ENCODE measurements at places on chromosomes 5 and 9.
A peak's percentile ranks its signal among the peaks of the same experiment; 100 is the strongest.

- DNase-seq = no peak
Observed at GRCh38 chr5:52015760-52016159, 632.5 kb downstream of the ISL1 start.

GRCh38 chr9:91711755-91712601 is 238.1 kb downstream of the ROR2 start:
- DNase-seq = peak; percentile 29

DNA sequence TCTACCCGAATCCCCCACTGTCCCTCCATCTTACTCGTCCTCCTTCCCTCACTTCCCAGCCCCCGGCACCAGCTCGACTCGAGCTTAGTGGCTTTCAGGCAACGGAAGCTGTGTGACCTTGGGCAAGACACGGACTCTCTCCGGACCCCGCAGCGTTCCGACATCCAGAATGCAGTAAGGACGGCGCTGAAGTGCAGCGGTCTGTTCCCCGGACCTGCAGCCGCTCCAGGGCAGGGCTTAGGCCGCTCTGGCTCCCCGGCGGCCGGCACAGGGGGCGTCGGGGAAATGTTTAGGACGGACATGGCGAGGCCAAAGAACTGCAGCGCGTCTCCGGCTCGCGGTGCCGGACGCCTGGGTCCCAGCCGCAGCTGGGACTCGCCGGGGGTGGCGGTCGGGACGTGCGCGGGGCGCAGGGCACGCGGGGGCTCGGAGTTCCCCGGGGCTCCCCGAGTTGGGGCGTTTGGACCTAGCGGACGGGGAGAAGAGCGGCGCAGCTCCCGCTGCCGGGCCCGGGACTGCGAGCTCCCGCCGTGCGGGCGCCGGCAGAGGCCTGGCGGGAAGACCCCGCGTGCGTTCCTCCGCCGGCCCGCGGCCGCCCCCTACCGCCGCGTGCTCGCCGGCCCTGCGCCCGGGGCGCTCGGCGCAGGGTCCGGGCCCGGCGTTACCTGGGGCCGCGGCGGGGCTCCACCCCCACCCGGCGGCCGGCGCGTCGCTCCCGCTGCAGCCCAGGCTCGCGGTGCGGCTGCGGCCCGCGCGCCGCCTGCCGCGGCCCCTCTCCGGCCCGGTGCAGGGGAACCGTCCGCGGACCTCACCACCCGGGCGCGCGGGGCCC is 5.6 kb upstream of the RNF44 start:
- DNase-seq = no peak

DNA sequence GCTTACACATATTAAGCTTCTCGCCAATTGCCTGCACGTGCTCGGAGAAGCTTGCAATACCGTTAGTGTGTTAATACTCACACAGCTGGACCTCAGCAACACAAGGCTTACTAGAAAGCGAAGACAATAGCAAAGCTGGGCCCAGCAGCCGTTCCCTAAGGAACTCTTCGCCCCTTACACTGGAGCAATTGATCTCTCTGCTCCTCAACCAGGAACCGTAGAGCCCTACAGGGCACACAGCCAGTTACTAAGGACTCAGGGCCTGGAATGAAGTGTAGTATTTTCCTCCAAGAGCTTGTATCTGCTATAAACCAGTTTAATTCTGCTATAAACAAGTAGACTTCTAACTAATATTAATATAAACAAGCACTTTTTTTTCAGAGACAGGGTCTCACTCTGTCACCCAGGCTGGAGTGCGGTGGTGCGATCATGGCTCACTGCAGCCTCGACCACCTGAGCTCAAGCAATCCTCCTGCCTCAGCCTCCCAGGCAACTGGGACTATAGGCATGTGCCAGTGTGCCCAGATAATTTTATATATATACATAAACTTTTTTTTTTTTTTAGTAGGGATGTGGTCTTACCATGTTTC is 67.0 kb upstream of the SIMC1 start:
- no peak for DNase-seq

DNA sequence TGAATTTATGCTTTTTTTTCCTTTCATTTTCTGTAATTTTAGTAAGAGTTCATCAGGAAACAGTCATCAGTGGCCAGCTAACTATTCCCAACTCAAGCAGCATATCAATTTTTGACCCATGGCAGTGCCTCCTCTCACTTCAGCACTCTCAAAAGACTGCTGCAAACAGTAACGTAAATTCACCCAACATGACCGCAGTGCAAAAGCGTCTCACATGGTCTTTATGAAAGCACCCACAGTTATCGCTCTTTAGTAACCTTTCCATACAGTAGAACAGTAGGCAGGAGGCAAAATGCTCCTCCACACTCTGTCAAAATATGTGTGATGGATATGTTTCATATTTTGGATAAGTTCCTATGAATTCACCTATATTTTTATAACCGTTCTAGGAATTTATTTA is 48.6 kb downstream of the PARP8 start:
- DNase-seq = no peak

DNA sequence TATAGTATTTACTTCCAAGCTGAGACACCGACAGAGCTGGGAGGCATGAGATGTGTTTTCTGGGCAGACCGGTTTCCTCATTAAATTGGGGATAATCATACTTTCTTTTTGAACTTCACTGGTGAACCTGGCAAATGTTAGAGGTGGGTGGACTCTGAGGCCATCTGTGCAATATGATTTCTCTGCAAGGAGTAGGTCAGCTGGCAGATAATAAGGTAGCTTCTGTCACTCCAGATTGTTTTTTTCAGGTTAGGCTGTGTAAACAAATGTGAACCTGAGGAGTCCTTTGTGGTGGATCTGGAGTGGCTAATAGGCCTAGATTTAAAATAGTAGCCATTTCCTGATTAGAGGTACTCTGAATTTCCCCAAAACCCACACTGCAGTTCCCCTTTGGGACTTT is 75.4 kb upstream of the S1PR3 start:
- no peak for DNase-seq

DNA sequence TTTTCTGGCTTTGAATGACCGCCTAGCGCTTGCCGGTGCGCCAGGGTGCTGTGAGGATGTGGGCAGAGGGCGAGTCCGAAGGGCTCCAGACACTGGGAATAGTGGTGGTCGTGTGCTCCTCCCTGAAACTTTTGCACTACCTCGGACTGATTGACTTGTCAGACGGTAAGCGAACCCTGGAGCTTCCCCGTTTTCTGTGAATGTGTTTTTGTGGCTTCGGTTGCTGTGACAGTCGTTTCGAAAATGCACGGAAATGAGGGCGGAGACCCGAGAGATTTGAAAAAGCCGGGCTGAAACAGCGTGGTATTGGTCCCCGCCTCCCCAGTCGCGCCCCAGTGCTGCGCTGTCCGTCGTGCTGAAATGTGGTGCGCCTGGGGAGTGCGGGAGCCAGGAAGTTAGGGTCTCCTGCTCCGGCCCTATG is 102.5 kb upstream of the GABRP start:
- DNase-seq = no peak

GRCh38 chr9:95035846-95036245 is 281.7 kb downstream of the FANCC start:
- no peak for DNase-seq

GRCh38 chr5:2508514-2508913 is 243.0 kb downstream of the IRX2 start:
- no peak for DNase-seq

DNA sequence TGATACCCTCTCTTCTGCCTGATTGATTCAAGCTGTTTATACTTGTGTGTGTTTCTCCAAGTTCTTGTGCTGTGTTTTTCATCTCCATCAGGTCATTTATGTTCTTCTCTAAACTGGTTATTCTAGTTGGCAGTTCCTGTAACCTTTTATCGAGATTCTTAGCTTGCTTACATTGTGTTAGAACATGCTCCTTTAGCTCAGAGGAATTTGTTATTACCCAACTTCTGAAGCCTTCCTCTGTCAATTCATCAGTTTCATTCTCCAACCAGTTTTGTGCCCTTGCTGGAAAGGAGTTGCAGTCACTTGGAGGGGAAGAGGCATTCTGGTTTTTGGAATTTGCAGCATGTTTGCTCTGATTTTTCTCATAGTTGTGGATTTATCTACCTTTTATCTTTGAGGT is 126.2 kb upstream of the FTMT start:
- no peak for DNase-seq

- no peak for DNase-seq
Observed at GRCh38 chr9:116656501-116656971, 30.6 kb upstream of the TRIM32 start.

GRCh38 chr9:97630591-97630990 is 2.6 kb downstream of the TSTD2 start:
- no peak for DNase-seq

- peak; percentile 8 for DNase-seq
Observed at GRCh38 chr5:1255081-1255561, 29.9 kb downstream of the SLC6A18 start.

DNA sequence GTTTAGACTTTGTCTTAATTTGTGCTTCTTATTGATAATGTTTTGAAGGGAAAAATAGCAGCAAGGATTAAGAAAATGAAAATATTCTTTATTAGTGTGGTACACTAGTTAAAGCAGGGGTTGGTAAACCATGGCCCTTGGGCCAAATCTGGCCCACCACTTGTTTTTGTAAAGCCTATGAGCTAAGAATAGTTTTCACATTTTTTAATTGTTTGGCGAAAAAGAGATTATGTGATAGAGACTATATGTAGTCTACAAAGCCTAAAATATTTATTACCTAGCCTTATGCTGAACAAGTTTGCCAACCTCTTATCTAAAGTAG is 57.2 kb downstream of the KCNN2 start:
- DNase-seq = no peak

GRCh38 chr5:179732918-179733771 is 523 bp downstream of the MAML1 start:
- DNase-seq = no peak

GRCh38 chr9:115437418-115437817 is 319.5 kb upstream of the TNC start:
- no peak for DNase-seq

GRCh38 chr5:173848986-173849596 is 39.1 kb upstream of the CPEB4 start:
- DNase-seq = no peak

GRCh38 chr5:161230221-161230620 is 316.3 kb downstream of the GABRB2 start:
- no peak for DNase-seq

DNA sequence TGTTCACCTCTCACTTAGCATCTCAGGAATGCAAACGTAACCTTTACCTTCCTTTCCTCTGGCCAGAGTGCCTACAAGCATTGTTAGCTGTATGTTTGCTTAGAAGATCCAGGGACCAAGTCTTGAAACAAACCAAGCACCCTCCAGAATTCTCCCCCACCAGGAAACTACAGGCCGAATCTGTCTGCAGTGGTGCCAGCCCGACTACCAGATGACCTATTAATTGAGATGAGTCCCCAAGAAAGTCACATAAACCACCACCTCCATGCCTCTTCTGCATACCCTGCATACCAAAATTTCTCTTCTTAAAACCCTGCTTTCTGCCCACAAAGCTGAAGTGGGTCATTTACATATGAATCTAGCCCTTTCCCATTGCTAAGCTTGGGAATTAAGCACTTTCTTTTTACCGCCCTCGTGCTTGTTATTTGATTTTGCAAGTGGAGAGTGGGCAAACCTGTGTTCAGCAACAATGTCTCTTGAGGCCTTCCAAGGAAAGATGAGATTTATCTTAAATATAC is 1239.1 kb downstream of the CDH12 start:
- no peak for DNase-seq

GRCh38 chr9:120872791-120873502 is 4.0 kb downstream of the PHF19 start:
- no peak for DNase-seq

- DNase-seq = no peak
Observed at GRCh38 chr5:83285661-83286398, 185.7 kb upstream of the VCAN start.

DNA sequence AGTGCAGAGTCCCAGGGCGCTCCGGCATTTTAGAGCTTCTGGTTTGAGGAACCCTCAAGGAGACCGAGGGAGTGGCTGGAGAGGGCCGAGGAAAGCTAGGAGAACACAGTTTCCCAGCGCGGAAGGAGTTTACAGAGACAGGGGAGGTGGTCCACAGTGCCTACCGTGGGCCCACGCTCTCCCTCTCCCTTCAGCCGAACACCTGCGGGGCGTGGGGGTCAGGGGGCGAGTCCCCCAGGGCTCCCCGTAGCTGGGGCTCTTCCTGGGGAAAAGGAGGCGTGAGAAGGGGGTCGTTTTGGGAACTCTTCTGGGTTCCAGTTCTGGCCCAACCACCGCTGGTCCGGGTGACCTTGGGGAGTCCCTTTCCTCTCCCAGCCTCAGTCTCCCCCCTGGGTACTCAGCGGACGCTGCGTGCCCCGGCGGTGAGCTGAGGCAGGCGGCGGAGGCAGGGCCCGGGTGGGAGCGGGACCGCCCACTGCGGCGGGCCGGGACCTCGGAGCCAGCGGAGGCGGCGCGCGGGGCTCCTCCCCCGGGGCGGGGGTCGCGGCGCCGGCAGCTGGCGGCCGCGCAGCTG is 368 bp upstream of the FRMPD1 start:
- no peak for DNase-seq

DNA sequence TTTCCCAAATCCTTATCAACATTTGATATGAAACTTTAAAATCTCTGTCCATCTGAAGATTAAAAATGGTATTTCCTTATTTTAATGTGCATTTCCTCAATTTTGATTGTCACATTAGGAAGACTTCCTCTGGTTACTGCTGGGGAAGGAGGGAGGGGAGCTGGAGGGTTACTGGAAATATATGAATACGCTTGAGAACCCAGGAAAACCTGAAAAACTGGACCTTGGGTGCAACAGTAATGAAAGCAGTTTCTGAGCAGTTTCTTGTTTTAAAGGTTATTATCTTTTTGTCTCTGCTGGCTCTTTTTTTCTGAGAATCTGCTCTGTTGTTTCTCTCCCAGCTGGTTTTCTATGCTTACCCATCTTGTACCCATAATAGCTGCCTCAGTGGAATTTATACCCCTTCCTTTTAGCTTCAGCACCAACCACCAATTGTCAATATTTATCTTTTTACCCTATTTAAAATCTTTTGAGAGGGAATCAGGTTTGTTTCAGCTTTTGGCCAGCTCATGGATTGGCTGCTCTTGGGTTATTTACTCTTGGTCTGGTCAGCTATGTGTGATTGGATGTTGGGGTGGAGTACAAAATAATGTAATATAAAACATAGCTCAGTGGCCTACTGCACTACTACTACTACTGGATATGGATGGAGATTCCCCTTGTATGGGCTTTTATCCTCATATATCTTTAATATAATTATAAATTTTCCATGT is 67.4 kb downstream of the UNC13B start:
- DNase-seq = no peak

DNA sequence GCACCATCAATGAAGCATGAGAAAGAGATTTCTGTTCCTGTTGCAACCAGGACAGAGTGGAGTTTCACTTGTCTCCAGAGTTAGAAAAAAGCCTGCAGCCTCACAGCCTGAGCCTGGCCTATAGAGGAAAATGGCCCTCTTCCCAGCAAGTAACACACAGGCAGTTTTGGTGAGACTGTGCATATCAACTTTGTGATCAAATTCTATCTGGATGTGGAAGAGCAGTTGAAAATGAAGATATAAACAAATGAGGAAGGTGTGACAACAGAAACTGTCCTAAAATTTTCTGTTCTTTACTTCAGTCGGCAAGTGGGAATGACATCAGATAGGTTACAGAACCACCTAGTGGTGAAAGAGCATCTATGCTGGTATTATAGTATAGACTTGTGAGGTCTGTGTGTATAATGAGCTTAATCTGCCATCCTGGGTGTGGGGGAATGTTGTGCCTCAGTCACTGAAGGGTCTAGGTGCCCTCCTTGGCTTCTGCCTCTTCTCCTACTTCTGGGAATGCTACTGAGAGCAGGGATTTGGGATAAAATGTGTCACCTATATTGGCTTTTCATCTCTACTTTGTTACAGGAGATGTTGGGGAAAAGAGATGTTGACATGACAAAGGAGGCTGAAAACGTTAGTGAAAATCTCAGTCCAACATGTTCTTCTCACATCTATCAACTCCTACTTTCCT is 28.2 kb downstream of the YIPF5 start:
- DNase-seq = no peak

GRCh38 chr9:130104491-130105193 is 50.9 kb downstream of the GPR107 start:
- no peak for DNase-seq
